HEK293T (cell line): ENCODE measurements at places on chromosomes 3 and 15.

DNA sequence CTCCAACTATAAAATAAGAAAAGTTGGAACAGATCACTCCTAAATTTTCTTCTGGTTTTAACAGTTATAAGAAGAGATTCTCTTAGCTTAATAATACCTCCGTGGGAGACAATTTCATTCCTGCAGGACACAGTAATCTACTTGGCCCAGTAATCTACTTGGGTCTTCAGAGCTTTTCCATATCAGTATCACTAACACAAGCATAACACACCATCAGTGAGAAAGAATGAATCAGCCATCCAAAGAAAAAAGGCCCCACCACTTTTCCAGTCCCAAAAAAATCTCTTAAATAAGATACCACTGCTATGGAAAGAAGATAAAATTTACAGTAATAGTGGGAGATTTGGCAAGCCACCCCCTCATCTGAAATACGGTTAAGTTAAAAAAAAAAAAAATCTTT, 20.2 kb downstream of the SIN3A start:
- DNase-seq, result no peak

DNA sequence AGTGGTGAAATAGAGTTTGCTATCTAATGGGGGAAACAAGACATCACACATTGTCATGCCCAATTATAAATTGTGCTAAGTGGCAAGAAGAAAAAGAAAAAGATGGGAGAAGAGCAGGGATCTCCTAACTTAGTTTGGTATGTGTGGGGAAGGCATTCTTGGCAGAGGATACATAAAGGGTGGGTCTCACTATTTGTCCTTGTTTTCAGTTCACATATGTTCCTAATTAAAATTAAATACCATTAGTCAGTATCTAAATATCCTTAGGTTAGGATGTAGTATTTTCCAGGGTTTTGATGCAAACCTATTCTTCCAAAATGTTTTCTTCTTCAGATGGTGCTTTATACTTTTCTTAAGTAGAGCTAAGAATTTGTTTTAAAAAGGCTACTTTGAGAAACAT, 173.7 kb downstream of the B3GALNT1 start:
- DNase-seq, result no peak

- DNase-seq, result no peak
Measured at GRCh38 chr3:177425042-177425441, 227.8 kb upstream of the TBL1XR1 start.

GRCh38 chr3:194826594-194826993, 140.9 kb downstream of the FAM43A start:
- no peak for DNase-seq

- DNase-seq, result no peak
Measured at GRCh38 chr3:79306934-79307570, 460.7 kb downstream of the ROBO1 start.

- no peak for DNase-seq
Measured at GRCh38 chr15:21262851-21263425, 177.4 kb downstream of the POTEB3 start.

GRCh38 chr15:40843885-40844695, at the start of gene SPINT1:
Gene SPINT1, plus strand, starts transcription at chr15:40844048. Its CDS starts 507 bp downstream, at chr15:40844555.
- DNase-seq, result no peak

DNA sequence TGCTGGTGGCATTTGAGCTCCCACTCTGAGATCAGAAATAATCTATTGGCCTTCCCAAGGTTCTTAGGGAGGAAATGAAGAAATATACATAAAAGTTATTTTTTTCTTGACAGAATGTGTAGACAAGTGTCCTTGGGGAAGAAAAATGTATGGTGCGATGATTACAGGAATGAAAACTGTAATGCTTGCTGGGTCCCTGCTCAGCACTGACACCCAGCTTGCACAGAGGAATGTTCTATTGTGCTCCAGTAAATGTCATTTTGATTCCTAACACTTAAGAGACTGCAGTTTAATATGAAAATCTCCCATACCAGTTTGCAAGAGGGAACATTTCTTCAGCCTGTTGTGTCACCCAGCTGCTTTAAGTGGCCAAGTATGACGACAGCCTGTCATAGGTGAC, 271.3 kb upstream of the TPM1 start:
- no peak for DNase-seq

DNA sequence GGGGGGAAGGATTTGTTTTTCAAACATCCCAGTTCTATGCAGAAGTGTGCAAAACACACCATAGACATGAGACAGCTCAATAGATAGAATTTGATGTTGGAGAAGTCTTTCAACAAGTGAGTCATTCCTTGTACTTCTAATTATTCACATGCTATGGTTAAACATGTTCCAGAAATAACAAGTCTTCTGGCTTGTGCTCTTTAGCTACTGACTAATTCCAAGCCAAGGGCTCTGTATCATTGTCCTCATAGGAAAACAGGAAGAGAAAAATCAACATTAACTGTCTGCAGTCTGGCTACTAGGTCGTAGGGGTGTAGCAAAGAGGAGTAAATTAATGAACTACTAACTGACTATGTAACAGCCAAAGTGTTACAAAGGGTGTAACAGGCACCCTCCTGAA, 25.8 kb downstream of the LDHAL6B start:
- DNase-seq, result no peak

DNA sequence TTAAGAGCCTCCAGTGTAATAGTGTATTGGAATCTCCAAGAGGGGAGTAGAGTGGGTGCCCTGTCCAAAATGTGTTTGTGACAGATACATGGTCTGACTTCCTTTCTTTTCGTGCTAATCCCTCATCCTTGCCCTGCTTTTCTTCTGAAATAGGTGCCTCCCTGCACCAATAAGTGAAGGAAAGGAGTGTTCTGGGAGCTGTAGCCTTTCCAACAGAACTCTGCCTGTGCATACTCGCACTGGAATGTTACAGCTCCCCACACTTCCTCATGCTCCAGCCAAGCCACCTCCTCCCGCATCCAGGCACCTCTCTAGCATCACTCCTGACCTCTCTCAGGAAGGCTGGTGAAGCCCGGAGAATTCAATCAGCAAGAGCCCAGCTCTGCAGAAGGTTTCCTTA, 478.0 kb downstream of the GABRG3 start:
- DNase-seq, result no peak

DNA sequence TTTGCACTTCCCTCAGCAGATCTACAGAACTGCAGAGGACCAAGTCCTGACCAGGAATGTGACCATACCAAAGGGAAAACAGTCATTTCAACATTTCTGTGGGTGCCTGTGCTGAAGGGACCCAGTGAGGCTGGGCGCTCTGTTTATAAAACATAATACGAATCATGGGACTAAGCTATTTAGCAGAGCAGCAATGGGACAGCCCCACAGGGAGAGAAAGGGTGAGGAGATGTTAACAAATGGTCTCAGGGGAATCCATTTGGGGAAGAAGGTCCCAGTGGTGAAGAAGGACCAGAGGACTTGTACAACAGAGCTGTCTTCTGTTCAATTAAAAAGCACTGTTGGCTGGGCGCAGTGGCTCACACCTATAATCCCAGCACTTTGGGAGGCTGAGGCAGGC, 1025.4 kb downstream of the FHIT start:
- no peak for DNase-seq

GRCh38 chr3:72890166-72890925, 2.5 kb downstream of the GXYLT2 start:
- DNase-seq, result no peak

- no peak for DNase-seq
Measured at GRCh38 chr3:63519426-63519825, 133.0 kb upstream of the SNTN start.

GRCh38 chr3:50333744-50334328, 5.8 kb upstream of the TUSC2 start:
- no peak for DNase-seq

DNA sequence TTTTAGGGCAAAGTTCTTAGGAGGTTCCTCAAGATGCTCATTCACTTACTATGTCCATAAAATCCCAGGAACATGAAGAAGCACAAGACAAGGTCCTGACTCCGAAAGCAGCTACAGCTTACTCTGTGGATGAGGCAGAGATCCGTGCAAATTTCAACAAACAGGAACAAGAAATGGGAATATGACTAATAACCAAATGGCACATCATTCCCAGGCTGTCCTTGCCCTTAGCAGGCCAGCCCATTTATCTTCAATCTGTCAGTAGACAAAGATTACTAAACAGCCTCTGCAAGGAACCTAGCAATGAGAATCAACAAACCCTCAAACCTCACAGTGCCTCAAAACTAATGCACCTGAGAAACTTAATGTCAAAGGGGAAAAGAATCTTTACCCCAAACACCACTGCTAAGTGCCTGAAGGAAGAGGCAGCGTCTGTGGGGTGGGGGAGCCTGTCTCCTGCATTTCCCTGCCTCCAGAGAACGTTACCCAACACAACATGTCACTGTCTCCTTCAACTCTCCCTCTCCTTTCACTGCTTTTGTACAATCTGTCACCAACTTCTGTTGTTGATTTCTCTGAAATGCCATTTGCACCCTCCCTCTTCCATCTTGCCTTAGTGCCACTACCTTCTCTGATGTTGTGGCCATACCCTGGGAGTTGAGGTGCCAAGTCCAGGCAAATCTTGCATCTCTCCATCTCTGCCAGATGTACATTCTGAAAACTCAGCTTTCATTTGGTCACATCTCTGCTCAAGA, 4.8 kb downstream of the TNFAIP8L3 start:
- no peak for DNase-seq

GRCh38 chr3:42688016-42688415, 2.7 kb downstream of the KLHL40 start:
- no peak for DNase-seq

DNA sequence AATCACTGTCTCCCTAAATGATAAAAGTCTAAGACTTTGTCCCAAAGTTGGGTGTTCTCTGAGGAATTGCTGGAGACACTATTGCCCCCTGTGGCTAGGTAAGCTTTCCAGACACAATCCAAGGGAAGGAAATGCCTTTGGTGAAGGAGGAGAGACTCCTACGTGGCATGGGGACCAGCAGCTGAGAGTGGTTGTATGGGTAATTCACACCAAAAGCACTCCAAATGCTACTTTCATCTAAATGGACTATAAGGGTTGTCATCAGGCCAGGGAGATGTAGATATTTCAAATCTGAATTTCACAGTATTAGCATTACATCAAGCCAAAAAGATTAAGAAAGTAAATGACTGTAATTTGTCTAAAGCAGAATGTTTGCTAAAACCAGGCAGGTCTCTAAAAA, 400.8 kb upstream of the THBS1 start:
- no peak for DNase-seq

DNA sequence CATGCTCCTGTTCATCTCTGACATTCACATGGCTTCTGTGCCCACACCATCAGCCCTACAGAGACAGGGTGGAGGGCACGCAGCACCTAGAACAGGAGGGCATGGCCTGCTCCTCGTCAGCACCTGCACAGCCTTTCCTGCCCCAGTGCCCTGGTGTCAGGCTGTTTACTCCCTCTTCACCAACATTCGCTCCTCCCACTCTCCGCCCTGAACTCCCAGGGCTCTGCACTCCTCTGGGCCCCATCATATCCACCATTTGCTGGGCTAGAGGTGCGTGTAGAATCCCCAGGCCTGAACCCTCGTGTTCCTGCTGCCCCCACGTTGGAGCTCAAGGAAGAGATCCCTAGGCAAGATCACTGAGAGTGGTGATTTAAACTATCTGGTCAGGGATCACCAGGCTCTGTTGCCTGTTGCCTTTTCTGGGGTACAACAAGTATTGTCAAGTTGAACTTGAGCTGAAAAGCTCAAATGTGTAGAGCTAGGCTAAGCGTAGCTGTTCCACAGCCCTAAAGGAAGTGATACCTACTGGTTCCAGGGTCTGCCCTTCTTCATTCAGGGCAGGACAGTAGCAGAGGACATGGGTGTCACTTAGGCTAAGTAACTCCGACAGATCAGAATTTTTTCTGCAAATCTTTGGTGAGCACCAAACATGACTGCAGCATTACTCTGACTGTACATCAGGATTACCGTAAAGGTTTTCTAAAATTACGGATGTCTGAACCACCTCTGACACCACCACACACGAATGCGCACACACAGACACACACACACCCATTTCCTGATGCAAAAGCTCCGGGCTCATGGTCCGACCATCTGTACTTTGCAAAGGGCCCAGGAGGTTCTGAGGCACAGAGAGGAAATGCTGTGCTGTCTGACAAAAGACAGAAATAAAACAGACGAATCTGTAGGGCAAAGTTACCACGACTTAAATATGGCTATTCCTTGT, 43.7 kb upstream of the GNB5 start:
- DNase-seq, result no peak

DNA sequence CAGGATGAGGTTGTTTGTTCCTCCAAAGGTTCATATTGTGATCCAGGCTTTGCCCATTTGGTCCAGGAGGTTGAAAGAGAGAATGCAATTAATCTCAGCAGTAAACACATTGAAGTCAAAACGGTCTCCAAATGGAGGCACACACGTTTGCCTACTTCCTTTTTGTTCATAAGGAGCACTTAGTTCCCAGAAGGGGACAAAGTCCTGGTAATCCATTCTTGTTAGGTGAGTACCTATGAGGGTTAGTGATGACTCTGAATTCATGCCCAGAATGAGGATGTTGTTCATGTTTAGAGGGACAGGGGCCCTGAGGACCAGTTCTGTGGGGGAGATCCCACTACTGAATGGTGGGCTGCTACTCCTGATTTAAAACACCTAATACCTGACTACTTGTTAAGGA, 177.7 kb downstream of the ALDH1A2 start:
- DNase-seq, result no peak

DNA sequence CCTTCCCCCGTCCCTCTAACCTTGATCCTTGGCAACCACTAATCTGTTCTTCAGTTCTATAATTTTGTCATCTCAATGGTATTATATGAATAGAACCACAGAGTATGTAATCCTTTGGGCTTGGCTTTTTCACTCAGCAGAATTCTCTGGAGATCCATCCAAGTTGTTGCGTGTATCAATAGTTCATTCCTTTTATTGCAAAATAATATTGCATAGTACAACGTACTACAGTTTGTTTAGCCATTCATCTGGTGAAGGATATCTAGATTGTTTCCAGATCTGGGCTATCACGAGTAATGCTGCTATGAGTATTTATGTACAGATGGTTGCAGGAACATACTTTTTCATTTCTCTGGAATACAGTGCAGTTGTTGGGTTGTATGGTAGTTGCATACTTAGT, 76.2 kb downstream of the PLXNA1 start:
- DNase-seq, result no peak
